ENCODE measurements at places on chromosomes 3 and 15.

GRCh38 chr15:85583442-85583841 lies 203.0 kb downstream of the AKAP13 start:
- no peak for DNase-seq

GRCh38 chr15:80468796-80469195 lies 64.6 kb downstream of the ARNT2 start:
- DNase-seq, result peak; percentile 24

- DNase-seq, result no peak
These were observed 149.4 kb upstream of the ADAMTS9 start for GRCh38 chr3:64837126-64837738.

DNA sequence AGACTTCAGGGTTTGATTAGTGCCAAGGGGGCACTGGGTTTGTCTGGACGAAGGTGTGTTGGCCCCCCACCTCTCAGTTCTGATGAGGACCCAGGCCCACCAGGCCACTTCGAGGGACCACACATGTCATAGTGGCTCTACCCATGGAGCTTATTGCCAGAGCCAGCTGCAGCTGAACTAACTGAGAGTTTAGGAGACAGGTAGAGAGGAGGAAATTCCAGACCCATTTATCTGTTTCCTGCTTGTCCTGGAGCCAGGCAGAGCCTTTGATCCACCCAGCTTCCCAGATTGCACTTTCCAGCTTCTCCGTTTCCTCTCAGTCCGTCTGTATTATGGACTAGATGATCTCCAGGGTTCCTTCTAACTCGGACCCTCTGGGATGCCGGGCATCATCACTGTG lies 20.9 kb downstream of the SLC24A1 start:
- no peak for DNase-seq

DNA sequence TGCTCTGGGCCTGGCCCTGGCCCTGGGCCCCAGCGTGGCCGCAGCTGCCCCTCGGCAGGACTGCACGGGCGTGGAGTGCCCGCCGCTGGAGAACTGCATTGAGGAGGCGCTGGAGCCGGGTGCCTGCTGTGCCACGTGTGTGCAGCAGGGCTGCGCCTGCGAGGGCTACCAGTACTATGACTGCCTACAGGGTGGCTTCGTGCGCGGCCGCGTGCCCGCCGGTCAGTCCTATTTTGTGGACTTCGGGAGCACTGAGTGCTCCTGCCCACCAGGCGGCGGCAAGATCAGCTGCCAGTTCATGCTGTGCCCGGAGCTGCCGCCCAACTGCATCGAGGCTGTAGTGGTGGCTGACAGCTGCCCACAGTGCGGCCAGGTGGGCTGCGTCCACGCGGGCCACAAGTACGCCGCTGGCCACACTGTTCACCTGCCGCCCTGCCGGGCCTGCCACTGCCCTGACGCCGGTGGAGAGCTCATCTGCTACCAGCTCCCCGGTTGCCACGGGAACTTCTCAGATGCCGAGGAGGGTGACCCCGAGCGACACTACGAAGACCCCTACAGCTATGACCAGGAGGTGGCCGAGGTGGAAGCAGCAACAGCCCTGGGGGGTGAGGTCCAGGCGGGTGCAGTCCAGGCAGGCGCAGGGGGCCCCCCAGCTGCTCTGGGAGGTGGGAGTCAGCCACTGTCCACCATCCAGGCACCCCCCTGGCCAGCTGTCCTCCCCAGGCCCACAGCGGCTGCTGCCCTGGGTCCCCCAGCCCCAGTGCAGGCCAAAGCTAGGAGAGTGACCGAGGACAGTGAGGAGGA lies 21.7 kb downstream of the FBLN2 start:
- DNase-seq, result no peak

DNA sequence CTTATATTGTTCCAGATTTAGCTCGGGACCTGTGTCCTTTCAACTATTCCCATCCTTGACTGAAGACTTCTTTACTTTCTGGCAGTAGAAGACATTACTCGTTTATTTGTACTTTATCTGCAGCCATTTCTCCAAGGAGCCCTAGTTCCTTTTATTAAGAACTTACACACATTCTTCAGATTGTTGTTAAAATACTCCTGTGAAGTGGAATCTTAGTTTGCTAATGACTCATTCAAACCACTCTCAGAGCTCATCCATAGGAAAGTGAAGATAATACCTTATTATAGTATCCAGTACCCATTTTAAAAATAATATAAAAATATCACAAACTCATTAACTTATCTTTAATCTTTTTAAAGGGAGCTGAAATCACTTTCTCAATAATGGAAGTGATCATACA lies 63.5 kb downstream of the C3orf70 start:
- no peak for DNase-seq

- DNase-seq, result no peak
These were observed 70.2 kb downstream of the EFCAB12 start for GRCh38 chr3:129358177-129358771.

- DNase-seq, result peak; percentile 65
These were observed 10.6 kb downstream of the MAPKAPK3 start for GRCh38 chr3:50627407-50628051.

All from iPS-NIHi11 (cell line).